ENCODE measurements at places on chromosomes 3 and 15.
A peak's percentile ranks its signal among the peaks of the same experiment; 100 is the strongest.

- DNase-seq: no peak
These were observed 57.0 kb upstream of the ITGA11 start for GRCh38 chr15:68488966-68489365.

DNA sequence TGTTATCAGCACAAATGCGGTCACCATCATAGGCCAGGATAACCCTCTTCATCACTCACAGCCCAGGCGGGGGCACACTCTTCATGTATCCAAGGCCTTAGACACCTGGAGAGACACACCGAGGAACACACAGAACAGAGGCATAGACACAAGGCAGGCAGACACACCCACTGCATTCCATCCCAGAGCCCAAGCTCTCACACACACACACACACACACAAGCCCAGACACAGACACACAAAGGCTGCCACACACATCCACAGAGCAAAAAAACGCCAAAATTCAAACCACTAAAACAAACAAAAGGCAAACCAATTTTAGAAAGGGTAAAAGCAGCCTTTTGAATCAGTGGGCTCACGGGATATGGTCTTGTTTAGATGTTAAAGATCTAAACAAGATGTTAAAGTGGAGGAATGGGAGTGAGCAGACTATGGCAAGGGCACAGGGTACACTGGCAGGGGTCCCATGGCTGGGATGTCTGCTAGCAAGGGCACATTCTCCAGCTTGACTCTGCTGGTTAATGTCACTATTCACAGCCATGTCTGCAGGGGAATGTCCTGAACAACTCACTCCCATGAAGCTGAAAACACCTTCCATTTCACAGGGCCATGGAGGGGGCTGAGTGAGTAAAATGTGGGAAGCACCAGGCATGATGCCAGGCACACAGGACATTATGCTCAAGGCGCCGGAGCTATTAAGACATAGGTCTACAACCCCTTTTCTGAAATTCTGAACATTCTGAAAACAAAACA lies 14.9 kb upstream of the CRABP1 start:
- peak; percentile 49 for DNase-seq

GRCh38 chr3:24765399-24765798 lies 270.7 kb upstream of the THRB start:
- DNase-seq: no peak

GRCh38 chr3:189491831-189492230 lies 139.4 kb upstream of the TP63 start:
- no peak for DNase-seq

- no peak for DNase-seq
These were observed 26.3 kb upstream of the MITF start for GRCh38 chr3:69712933-69713332.

- no peak for DNase-seq
These were observed 581.7 kb upstream of the CCDC54 start for GRCh38 chr3:106795553-106795952.

DNA sequence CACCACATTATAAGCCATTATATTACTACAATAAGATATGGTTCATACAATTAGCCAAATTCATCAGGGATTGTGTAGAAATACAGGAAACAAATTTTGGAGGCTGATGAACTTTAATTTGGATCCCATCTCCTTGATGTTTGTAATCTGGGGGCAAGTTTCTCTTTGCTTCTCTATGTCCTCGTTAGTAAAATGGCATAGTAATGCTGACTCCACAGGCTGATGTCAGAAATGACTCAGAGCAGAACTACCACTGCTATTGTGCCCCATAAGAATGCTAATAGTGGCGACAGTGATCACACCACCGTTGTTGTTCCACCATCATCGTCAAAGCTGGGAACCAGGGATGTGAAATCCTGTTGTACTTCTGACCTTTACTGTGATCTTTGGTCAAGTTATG lies 722.3 kb upstream of the LMCD1 start:
- DNase-seq: no peak

DNA sequence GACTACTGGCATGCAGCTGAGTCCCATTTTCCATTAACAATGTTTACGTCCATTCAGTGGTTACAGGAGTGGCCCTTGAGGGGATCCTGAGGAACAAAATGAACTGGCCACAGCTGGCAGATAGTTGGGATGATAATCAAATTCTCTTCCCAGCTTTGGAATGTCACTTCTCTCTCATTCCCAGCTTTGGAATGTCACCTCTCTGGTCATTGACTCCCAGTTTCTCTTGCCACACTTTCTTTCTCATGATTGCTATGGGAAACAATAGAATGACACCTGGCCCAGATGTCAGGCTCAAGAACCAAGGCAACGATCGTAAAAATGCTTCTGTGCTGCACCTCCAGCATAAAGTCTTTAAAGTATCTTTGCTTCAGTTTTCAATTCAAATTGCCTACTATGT lies 34.0 kb downstream of the ATP13A4 start:
- DNase-seq: no peak

DNA sequence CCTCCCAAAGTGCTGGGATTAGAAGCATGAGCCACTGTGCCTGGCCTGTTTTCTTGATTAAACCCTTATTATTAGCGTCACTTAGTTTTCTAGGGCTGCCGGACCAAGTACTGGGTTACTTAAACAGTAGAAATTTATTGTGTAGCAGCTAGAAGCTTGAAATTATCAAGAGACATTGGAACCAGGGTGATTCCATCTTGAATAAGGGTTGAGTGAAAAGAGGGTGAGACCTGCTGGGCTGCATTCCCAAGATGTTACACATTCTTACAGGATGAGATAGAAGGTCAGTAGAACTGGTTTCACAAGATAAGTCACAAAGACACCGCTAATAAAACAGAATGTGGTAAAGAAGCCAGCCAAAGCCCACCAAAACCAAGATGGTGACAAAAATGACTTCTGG lies 18.6 kb upstream of the FSTL1 start:
- peak; percentile 81 for DNase-seq

- DNase-seq: no peak
These were observed 598.1 kb upstream of the GOLIM4 start for GRCh38 chr3:168693870-168694269.

- DNase-seq: no peak
These were observed 118.0 kb downstream of the SEC22A start for GRCh38 chr3:123319760-123320159.

GRCh38 chr3:183356920-183357319 lies 71.5 kb downstream of the MCF2L2 start:
- no peak for DNase-seq

DNA sequence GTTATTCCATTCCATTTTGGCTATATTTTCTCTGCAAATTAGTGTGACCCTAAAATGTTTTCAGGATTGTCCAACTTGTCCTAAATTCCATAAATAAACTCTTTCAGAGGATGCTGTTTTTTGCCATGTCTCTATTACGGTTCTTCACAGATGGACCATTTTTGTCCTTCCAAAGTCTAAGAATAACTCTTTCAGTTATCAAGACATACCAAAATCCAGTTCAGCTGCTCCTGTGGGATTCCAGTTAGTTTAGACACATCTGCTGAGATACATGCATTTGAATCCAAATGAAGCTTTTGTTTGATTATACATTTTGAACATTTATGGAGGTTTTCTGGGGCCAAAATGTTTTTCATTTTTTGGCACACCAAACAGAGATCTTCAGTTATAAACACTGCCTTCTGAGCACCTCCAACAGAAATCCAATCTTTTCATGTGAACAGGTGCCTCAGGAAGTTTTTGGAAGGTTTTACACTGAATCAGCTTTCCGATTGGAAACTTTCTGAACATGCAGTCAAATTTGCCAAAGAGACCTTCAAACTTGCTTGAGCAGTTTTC lies 80.7 kb downstream of the TIGIT start:
- DNase-seq: no peak

DNA sequence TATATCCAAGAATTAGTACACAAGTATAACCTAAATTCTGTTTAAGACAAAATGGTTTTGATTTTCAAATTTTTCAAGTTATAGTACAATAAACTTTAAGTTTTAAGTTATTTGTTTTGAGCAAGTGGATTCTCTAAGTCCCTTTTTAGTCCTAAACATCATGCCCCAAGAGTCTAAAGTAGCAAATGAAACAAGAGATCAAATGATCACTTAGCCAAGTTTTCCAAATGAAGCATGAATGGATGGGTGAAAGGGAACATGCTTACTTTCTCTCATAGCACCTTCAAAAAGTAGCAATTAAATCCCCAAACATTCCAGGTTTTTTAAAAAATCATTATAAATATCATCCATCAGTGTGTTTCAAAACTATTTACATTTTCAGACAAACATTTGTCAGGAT lies 19.5 kb downstream of the DLG1 start:
- DNase-seq: no peak

- DNase-seq: peak; percentile 29
These were observed 21.8 kb downstream of the ATP2C1 start for GRCh38 chr3:130915567-130916292.

- DNase-seq: no peak
These were observed 70.9 kb downstream of the IGF1R start for GRCh38 chr15:98719137-98719740.

GRCh38 chr15:59997070-59997701 lies 6.9 kb upstream of the FOXB1 start:
- peak; percentile 38 for DNase-seq

- no peak for DNase-seq
These were observed 70.7 kb downstream of the C3orf70 start for GRCh38 chr3:185082149-185082548.

DNA sequence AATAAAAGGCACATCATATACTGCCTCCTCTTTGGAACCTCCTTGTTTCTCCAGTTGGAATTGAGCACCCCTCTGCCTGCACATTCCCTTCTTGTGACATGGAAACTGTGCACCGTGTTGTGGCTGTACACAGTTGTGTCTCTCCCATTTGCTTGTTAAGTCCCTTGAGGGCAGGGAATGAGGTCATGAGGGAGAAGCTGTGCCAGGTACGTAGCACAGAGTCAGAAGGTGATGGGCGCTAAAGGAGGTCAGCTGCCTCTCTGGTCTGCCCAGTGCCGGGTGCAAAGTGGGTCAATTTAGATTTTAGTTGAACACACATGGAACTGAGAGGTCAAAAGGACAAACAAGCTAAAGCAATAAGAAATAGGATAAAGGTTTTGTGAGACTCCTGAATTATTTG lies 124.4 kb downstream of the FAM43A start:
- no peak for DNase-seq

GRCh38 chr3:84586427-84586826 lies 372.4 kb upstream of the CADM2 start:
- no peak for DNase-seq

- DNase-seq: peak; percentile 76
These were observed 14.1 kb downstream of the ANAPC13 start for GRCh38 chr3:134471521-134472193.

DNA sequence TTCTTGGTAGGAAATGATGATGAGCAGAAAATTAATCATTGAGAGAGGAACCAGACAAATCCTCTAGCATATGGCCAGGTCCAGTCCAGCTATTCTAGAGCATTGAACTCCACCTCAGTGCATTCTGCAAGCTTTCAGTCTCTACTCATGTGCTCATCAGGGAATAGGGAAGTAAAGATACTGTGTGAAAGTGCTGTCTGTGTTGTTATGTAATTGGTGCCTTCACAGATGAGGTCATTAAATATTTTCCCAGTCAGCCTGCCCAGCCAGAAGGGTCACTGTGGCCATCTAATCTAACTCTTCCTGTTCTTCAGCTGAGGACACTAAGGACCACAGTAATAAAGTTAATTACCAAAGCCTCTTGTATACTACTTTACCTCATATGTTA lies 28.2 kb downstream of the C3orf62 start:
- DNase-seq: peak; percentile 32

DNA sequence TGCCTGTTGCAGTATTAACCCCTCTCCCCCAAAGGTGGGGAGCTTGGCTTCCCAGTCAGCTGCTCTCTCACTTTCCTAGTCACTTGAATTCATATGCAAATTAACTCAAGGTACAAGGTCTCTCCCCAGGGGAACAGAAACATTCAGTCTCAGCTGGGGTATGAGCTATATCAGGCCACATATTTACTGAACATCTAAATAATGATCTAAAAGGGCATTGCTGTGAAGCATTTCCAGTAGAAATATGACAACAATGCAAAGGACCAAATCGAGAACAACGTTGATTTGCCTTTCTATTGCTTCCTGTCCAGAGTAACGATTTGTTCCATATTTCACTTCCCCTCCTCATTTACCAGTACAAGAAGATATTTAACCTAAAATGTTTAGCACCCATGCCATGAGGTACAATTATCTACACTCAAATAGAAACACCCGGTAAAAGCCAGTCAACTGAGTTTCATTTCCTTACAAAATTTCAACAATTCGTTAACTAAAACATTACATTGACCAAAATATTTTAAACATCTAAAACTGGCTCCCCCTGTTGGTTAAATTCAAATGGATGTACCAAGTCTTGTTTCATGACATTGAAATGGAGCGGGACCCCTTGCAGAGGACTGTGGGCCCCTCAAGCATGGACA lies 36.5 kb upstream of the KLHL6 start:
- DNase-seq: no peak

DNA sequence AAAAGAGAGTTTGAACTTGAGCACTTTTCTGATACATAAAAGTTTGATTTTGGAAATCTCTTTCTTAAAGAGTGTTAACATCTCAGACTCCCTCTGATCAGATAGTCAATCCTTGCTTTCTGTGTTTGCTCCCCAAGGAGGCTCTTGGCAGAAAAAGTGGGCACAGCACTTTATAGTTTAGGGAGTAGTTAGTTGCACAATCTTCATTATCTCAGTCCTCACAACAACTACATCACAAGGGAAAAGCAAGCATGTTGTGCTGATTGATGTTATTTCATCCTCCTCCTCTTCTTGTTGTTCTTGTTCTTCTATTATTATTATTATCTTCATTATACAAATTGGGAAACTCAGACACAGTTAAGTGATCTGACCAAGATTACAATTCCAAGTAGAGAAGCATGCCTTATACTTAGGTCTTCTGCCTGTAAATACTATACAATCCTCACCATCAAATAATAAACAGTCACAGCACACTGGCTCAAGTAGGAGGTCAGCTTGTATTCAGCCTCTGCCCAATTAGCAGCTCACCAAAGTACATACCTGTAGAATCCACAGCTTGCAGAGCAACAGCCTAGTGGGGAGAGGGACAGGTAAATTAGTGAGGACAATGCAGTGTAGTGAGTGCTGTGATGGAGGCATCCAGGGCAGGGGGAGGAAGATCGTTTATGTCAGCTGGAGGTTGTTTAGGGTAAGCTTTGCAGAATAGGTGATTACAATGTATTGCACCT lies 304.1 kb upstream of the MME start:
- no peak for DNase-seq
